ENCODE measurements at places on chromosomes 13 and 19. TPM values are rescaled to one million over a fixed set of nuclear protein-coding genes. Genes with fewer than 3 reads are reported as not detected.

SOX1 gene
- total RNA-seq = not detected

DNA sequence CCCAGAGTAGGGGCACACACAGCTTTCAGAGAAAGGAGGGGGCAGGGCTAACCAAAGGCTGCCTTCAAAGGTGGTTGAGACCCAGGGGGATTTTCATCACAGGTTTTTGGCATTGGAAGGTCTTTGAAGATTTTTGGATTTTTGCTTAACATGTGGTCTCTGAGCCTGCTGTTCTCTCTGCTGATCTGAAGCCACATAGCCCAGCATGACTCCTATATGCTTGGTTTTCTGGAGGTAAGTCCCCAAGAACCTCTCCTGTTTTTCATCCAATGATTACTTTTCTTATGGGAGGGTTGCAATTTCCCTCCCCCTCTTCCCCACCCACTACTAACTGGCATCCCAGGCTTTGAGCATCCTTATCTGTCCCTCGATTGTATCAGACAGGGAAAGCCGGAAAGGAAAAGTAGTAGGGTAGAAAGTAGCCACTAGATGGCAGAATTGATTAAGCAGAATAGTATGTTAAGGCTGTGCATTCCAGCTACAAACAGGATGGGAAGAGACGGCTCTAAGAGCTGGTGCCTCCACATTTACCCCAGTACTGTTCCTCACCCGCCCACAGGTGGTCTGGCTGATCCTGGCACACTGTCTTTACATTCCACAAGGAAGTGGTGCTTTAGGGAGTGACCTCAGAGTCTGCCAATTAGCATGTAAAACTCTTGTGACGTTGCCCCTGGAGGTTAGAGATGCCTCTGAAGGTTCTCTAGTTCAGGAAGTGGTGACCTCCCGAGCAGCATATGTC, 218.9 kb upstream of the EDNRB start:
- H3K4me3 ChIP-seq = no peak overlapping the region
- DNase-seq = no peak
- peaks cover 5% of the 10 kb centered on the region for H3K4me1 ChIP-seq
- no peak overlapping the region for H3K27ac ChIP-seq

DNA sequence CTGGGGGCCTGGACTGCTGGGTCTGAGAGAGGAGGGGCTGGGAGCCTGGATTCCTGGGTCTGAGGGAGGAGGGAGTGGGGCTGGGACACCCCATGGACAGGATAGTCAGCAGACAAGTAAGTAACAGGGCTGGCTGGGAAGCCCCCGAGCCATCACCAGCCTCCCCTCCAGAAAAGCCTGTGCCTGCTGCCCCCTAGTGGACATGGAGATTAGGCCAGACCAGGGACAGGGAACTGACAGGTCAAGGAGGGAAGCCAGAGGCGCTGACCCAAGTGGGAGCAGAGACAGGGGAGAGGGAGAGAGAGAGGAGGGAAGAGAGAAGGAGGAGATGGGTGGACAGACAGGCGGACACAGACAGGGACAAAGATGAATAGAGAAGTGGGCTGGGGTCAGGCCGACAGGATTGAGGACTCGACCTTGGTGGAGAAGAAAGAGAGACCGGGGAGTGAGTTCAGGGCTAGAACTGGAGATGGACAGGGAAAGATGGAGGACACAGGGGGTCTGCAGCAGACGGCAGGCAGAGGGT, 6.7 kb upstream of the ERFL start:
- peak overlapping the region; percentile 77 for H3K27ac ChIP-seq
- no peaks in the 10 kb centered on the region for H3K36me3 ChIP-seq
- peak overlapping the region; percentile 13 for H3K4me3 ChIP-seq
- H3K27me3 ChIP-seq = peaks cover 24% of the 10 kb centered on the region
- peaks cover 44% of the 10 kb centered on the region for H3K4me1 ChIP-seq

- H3K27ac ChIP-seq = no peak overlapping the region
- no peak for DNase-seq
Measured at GRCh38 chr13:60509601-60510386, 112.8 kb downstream of the TDRD3 start.

DNA sequence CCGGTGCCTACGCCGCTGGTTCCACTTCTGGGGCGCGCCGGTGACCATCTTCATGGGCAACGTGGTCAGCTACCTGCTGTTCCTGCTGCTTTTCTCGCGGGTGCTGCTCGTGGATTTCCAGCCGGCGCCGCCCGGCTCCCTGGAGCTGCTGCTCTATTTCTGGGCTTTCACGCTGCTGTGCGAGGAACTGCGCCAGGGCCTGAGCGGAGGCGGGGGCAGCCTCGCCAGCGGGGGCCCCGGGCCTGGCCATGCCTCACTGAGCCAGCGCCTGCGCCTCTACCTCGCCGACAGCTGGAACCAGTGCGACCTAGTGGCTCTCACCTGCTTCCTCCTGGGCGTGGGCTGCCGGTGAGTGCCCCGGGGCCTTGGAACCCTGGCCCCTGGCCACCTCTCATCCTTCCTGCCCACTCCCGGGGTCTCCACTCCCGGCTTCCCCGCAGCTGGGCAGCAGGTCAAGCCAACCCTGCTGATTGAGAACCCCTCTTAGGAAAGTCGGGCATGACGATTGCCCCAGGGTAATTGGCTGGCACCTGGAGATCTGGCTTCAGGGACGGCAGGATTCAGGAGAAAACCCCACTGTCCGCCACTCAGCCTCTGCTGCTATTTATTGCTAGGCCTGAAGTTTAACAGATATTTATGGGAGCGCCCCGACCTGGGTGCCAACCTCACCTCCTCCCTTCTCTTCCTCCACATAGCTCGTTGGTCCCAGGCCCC, 39.1 kb downstream of the TRPM4 start:
- H3K4me1 ChIP-seq = no peaks in the 10 kb centered on the region
- H3K27me3 ChIP-seq = peaks cover 4% of the 10 kb centered on the region
- no peak overlapping the region for H3K27ac ChIP-seq

GRCh38 chr19:39262496-39262895, 5.7 kb upstream of the IFNL2 start:
- peaks cover 2% of the 10 kb centered on the region for H3K36me3 ChIP-seq
- H3K4me1 ChIP-seq = no peaks in the 10 kb centered on the region
- peaks cover 35% of the 10 kb centered on the region for H3K27me3 ChIP-seq
- H3K27ac ChIP-seq = no peak overlapping the region
- no peak overlapping the region for H3K4me3 ChIP-seq

DNA sequence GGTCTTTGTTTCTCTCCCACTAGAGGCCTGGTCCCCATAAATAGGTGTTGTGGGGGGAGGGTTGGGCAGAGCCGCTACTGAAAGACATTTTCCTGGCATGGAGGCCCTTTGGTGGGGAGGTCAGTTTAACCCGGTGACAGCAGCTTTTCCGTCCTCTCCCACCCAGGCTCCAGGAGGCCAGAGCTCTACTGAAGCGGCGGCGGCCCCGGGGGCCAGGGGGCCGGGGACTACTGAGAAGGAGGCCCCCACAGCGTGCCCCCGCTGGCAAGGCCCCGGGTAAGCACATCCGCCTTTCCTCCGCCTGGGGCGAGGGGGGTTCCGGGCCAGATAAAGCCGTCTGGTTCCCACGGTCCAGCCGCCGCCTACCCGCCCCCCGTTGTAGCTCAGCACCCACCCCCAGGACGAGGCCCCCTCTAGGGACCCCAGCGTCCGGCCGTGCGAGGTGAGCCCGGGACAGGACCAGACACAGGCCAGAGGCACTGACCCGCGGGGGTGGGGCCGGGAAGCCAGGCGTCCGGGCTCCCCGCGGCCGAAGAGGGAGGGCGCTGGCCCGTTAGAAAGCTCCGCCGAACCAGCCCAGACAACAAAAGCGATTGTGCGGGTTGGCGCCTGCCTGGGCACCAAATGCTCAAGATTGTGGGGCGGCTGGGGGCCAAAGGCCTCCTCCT, 1.1 kb upstream of the LTBP4 start:
- peaks cover 46% of the 10 kb centered on the region for H3K27me3 ChIP-seq
- H3K27ac ChIP-seq = no peak overlapping the region
- peak overlapping the region; percentile 27 for H3K4me3 ChIP-seq
- peaks cover 55% of the 10 kb centered on the region for H3K4me1 ChIP-seq

GRCh38 chr19:403221-404027, 5.5 kb downstream of the C2CD4C start:
- DNase-seq = no peak
- H3K4me3 ChIP-seq = no peak overlapping the region
- H3K27me3 ChIP-seq = no peaks in the 10 kb centered on the region
- H3K4me1 ChIP-seq = no peaks in the 10 kb centered on the region
- H3K27ac ChIP-seq = no peak overlapping the region

- H3K27me3 ChIP-seq = peaks cover 5% of the 10 kb centered on the region
- no peak overlapping the region for H3K27ac ChIP-seq
- H3K4me3 ChIP-seq = no peak overlapping the region
- H3K36me3 ChIP-seq = no peaks in the 10 kb centered on the region
- H3K4me1 ChIP-seq = peaks cover 10% of the 10 kb centered on the region
Measured at GRCh38 chr19:35973487-35973886, 21.5 kb upstream of the SDHAF1 start.

GRCh38 chr13:111954661-111955411, 112.1 kb upstream of the SOX1 start:
- no peaks in the 10 kb centered on the region for H3K4me1 ChIP-seq
- H3K36me3 ChIP-seq = no peaks in the 10 kb centered on the region
- H3K27ac ChIP-seq = no peak overlapping the region
- DNase-seq = no peak
- H3K27me3 ChIP-seq = no peaks in the 10 kb centered on the region

- H3K27ac ChIP-seq = no peak overlapping the region
- H3K4me1 ChIP-seq = no peaks in the 10 kb centered on the region
- H3K27me3 ChIP-seq = no peaks in the 10 kb centered on the region
Measured at GRCh38 chr19:47623151-47623920, 14.4 kb downstream of the BICRA start.

DNA sequence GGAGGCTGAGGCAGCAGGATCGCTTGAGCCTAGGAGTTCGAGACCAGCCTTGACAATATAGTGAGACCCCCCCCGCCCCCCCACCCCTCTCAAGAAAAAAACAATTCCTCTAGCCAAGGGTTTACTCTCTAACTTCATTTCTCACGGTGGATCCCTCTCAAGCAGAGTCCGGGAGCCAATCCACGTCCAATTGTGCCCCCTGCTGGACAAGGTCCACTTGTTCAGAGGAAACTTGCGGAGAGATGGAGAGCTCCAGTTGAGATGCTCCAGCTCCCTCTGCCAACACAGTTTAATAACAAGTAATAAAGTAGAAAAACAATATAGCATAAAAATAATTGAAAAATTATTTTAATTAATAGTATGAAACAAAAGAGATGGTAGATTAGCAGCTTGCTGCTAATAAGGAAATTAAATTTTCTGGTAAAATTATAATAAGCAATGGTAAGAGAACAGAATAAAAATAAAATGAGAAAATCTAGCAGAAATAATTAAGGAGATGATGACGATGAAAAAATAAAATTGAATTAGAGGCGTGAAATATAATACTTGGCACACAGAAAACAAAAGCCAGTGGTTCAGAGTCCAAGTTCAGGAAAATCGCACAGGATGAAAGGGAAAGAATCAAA, 14.5 kb upstream of the SIGLEC14 start:
- no peak overlapping the region for H3K4me3 ChIP-seq
- H3K27ac ChIP-seq = no peak overlapping the region
- H3K36me3 ChIP-seq = no peaks in the 10 kb centered on the region
- no peak for DNase-seq
- peaks cover 14% of the 10 kb centered on the region for H3K27me3 ChIP-seq

DNA sequence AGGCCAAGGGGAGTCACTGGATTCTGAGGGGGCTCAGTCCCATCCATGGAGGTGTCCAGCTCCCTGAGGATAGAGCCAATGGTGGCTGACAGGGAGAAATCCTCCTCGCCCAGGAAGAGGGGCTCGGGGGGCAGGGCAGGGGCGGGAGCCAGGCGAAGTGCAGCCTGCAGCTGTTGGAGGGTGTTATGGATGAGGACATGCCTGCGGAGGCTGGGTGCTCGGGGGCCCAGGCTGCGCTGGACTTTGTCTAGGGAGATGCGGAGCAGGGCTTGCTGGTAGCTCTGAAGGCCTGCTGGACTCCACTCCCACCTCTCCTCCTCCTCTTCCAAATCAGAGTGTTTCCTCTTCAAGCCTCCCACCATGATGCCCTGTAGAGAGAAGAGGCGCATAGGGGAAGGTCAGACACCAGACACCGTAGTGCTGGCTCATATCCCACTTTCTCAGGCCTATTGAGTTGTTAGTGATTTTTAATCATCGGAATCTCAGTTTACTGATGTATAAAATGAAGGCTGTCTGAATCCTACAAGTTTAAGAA, 2.3 kb downstream of the SERTAD3 start:
- H3K4me3 ChIP-seq = peak overlapping the region; percentile 97
- no peak for DNase-seq
- H3K36me3 ChIP-seq = peaks cover 11% of the 10 kb centered on the region
- peaks cover 26% of the 10 kb centered on the region for H3K4me1 ChIP-seq
- no peaks in the 10 kb centered on the region for H3K27me3 ChIP-seq

STOML3 gene
- total RNA-seq = not detected

GRCh38 chr13:43977911-43978310, 98.2 kb downstream of the LACC1 start:
- H3K27me3 ChIP-seq = no peaks in the 10 kb centered on the region
- no peaks in the 10 kb centered on the region for H3K4me1 ChIP-seq
- H3K4me3 ChIP-seq = no peak overlapping the region
- peak overlapping the region; percentile 35 for H3K27ac ChIP-seq
- no peaks in the 10 kb centered on the region for H3K36me3 ChIP-seq
- DNase-seq = no peak

DNA sequence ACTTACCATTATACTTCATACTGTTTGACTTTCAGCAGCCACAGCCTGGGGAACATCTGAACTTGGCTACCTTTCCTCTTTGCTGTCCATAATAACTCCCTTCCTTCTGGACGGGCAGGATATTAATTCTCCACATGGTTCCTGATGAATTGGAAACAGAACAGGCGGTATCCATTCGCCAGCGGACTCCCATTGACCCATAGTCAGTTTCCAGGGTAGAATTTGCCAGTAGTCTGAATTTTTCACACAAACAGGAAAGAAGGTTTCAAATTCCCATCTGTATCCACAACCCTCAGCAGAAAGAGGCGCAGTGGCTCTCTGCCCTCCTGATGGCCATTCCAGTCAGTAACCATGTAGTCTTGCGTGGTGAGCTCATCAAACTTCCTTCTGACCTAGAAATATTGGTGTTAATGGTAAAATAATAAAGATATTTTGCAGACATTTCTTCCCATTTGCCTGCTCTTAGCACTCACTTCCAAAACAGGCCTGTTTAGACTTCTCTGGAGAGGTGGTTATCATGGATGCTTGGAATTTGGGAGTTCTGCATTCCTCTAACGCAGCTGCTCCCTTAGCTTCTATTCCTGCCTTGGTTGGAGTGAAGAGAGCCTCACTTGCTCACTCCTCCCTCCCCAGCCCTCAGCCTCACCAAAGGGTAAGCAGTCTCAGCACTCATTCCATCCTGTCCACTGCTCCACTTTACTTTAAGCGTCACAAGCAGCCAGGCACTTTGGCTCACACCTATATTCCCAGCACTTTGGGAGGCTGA, 75.0 kb upstream of the OXGR1 start:
- no peaks in the 10 kb centered on the region for H3K27me3 ChIP-seq
- no peaks in the 10 kb centered on the region for H3K36me3 ChIP-seq
- H3K4me1 ChIP-seq = no peaks in the 10 kb centered on the region
- DNase-seq = no peak

ZNF586 gene
- 13.6 TPM for total RNA-seq

CEACAM1 gene
- total RNA-seq = 9.6 TPM

SLC7A9 gene
- 0.18 TPM for total RNA-seq
